Stimulated activated CD4-positive, alpha-beta T cell treated with anti-CD3 and anti-CD28 coated beads, Interleukin-1b, Interleukin-23, amount 100 ng/mL, for 1 hour (primary cell): ENCODE measurements at places on chromosomes 11 and 22.

DNA sequence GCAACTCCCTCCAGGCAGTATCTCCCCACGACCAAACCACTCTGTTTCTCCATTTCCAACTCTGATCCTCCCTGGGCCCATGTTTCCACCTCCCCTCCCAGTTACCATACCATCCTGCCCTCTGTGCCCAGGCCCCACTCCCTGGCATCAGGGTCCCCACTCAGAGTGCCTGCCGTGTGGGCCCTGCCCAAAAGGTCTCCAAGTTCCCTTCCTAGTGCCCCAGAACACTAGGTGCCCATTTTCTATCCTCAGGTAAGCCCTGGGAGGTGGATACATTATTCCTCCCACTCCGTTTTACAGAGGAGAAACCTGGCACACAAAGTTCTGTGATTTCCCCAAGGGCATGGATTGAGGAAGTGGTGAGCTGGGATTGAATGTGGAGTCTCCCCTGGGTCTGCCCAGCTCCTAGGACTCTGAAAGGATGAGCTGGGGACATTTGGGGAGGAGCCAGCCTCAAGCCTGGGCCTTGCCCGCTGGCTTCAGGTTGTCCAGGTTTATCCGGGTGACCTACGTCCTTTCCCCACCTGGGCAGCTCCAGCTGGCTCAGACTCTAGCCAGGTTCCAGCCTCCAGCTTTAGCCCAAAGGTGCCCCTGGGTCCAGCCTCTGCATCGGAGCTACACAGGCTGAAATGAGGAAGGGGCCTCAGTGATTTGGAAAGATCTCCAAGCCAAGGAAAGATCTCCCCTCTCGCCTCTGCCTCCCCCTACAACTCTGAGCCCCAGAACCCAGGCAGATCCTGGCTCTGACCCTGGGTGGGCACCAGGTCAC is 2.2 kb upstream of the GSTT4 start:
- no peak for DNase-seq

GRCh38 chr11:64621283-64622019 is 30.4 kb downstream of the SLC22A12 start:
- DNase-seq, result no peak

DNA sequence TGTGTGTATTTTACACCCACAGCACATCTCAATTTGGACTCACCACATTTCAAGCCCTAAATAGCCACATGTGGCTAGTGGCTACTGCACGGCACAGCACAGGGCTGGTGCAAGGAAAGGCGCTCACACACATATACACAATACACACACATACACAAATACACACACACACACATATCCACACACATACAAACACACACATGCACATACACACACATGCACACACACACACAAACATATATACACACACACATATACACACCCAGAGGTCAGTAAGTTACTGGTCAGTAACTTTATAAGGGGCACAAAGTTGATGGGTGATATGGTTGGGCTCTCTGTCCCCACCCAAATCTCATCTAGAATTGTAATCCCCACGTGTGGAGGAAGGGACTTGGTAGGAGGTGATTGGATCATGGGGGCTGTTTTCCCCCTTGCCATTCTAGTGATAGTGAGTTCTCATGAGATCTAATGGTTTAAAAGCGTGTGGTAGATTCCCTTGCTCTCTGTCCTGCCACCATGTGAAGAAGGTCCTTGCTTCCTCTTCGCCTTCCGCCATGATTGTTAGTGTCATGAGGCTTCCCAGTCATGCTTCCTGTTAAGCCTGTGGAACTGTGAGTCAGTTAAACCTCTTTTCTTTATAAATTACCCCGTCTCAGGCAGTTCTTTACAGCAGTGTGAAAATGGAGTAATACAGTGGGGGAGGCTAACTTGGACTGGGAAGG is 37.6 kb upstream of the DKK3 start:
- no peak for DNase-seq

DNA sequence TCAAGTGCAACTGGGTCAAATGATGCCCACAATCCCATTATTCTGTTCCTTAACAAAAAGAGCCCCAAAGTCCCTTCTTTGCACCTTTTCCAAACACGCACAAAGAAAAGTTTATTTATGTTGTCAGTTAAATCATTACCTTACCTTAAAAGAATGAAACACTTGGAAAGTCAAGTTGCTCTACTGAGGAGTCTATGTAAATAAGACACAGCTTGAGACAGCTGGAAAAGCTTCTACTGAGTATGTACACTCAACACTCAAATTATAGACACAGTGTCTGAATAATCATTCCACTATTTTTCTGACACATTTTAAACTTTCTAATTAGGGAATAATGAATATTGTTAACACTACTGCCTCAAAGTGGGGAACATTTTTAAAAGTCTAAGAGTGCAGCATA is 21.6 kb upstream of the PHLDA2 start:
- DNase-seq, result no peak

GRCh38 chr11:125591649-125592304 is 875 bp upstream of the STT3A start:
- DNase-seq, result no peak

DNA sequence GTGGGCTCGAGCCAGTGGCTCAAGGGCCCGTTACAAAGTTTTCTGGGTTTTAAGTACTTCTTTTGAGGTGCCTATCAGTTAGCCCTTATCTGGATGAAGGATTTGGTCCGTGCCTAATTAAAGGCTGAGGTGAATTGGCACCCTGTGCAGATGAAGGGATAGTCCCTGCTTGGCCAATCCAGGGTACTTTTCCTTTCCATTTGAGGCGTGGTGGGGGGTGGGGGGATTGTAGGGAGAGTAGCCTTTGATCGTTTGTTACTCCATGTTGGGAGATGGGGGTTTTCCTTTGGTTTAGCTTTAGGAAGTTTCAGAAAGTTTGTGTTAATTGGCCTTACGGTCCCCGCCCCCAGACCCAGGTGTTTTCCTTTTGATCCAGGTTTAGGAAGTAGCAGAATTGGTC is 170.8 kb downstream of the DDX10 start:
- no peak for DNase-seq

- no peak for DNase-seq
Measured at GRCh38 chr11:18408558-18409291, 3.4 kb upstream of the LDHC start.

DNA sequence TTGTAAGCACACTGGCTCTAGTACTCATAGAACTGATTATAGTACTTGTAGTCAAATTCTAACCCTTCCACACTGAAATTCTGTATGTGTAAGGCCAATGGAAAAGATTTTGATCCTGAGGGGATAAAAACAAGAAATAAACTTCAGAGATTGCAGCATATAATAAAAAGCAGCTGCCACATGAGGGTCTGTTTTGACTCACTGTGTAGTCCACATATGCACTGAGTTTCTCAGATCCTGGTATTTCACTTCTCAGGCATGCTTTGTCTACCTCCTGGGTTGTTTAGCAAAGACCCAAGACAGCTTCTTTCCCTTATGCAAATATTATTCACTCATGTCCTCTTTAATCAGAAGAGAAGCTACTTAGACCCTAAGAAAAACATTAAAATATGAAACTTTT is 71.1 kb upstream of the SLC5A12 start:
- no peak for DNase-seq

DNA sequence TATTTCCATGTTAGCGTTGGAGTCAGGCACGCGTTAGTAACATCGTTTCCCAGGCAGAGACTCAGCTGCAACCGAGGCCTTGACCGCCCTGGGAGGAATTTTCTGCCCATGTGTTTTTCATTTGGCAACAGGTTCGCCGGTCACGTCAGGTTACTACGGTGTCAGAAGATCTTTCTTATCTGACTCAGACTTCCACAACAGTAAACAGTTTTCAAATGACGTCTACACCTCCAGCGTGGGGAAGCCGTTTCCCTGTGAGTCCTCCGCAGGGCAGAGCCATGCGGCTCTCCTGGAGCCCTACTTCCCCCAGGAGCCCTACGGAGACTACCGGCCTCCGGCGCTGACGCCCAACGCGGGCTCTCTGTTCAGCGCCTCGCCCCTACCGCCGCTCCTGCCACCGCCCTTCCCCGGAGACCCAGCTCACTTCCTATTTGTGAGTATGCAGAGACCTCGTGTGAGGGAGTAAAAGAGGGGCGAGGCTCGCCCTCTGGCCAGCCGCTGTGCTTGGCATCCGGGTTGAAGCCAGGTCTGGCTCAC is 14.3 kb upstream of the POU2AF3 start:
- DNase-seq, result no peak

GRCh38 chr22:19622061-19622441 is 92.3 kb upstream of the SEPTIN5 start:
- DNase-seq, result no peak

DNA sequence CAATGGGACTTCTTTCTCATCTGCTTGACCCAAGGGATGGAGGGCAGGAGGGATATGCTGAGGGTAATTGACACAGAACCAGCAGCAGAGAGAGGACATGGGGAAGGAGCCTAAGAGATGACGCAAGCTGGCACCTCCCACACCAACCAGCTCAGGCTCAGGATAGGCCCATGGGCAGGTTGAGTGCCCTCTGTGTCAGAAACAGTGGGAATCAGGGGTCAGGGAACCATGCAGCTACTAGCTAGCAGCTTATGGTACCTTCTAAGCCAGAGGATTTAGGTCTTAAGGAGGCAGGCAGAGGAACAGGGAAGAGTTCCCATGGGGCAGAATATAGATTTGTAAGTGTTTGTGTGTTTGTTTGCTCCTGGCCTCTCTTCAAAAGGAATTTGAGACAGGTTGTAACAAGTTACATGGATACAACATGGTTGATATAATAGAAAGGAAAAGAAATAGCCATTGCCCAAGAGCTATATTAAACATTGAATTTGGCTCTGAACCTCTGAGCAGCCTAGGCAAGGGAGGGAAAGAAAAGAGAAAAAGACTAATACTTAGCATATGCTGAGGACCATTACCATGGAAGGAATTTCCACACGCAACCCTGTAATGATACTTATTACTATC is 39.9 kb upstream of the NAV2 start:
- DNase-seq, result no peak

GRCh38 chr11:33655842-33656600 is 44.6 kb downstream of the C11orf91 start:
- DNase-seq, result no peak

DNA sequence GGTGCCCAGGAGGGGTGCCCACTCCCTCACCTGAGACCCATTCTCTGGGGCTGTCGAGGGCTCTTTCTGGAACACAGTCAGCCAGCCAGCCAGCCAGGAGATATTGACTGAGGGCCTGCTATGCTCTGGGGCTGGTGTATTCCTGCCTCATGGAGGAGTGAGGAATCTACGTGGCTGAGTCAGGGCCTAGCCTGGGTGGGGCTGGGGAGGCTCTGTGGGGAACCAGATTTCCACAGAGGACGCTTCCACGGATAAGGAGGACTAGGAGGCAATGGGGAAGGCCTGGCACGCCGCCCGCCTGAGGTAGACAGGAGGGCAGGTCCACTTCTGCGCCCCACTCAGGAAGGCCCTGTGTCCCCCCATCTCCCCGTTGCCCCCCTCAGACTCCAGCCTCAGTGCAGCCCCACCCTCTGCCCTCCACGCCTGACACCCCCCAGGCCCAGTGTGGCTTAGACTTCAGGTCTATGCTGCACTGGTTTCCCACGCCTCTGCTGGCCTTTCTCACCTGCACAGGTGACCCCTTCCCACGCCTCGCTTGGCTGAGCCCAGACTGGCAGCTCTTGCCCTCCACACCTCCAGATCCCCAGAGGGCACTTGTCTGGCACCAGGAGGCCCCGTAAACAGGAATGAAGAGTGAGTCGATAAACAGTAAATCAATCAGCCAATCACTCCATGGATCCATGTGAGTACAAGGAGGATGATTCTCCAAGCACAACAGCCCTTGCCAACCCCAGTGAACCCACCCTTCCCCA is 37.5 kb downstream of the MACROD1 start:
- no peak for DNase-seq

DNA sequence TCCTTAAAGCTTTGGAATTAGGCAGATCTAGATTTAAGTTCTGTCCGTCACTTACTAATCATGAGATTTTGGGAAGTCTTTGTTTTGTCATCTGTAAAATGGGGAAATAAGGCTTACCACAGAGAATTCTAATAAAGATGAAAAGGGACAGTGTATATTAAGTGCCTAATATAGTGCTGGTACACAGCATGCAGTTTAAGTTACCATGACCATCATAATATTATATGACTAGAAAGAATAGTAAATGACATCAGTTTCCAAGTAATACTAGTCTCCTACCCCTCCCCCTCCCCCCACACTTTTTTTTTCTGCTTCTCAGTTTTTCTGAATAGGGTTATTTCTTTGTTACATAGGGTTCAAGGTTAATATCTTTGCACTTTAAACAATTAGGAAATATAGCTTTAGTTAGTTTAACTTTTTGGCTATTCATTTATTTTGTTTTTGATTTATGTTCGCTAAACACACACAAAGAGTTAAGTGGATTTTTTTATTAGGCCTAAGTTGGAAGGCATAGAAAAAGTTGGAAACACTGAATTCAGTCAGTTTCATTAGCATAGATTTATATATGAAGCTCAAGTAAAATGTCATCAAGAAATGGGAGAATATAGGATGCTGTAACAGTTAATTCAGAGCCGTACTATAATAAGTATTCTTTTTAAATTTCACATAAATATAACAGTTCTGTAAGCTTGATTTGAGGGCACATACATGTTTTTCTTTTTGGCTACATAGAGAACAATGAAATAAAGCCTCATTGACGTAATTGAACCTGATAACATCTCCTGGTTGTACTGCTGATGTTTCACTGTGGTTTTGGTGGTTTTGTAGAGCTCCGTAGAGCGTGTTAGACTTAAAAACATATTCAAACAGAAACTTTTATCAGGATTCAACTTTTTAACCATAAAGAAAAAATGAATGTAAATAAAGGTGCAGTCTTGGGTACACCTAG is 121.2 kb downstream of the PDE3B start:
- no peak for DNase-seq

- DNase-seq, result no peak
Measured at GRCh38 chr11:76153571-76153923, 52.8 kb downstream of the WNT11 start.

DNA sequence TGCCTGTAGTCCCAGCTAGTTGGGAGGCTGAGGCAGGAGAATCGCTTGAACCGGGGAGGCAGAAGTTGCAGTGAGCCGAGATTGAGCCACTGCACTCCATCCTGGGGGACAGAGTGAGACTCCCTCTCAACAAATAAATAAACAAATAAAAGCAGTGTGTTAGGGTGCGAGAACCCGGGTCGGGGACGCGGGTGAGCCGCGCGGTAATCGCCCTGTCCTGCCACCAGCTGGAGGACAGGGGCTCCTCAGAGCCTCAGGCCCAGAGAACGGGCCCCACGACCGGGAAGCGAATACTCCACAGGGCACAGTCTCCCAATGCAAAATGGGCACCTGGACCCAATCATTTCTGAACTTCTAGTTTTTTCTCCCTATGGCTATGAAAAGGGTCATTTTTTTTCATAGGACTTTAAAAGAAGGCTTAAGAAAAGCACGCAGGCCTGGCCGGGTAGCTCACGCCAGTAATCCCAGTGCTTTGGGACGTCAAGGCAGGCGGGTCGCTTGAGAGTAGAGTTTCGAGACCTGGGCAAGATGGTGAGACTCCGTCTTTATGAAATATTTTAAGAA is 744 bp upstream of the MCM5 start:
- DNase-seq, result no peak

DNA sequence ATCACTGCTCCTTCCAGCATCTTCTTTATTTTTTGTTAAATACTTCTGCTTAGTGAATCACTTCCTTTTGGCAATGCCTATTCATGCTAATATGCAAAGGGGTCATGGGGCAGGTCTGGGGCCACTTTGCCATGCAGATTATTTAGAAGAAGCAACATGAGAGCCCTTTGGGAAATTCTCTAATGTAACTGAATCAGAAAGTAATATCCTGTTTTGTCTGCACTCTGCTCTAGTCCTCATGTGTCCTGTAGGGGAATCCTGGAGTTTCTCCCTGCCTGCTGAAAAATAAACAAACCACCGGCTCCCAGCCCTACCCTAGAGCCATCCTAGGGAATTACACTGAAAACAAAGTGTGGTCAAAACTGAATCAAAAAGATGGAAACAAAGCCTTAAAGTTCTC is 176.5 kb upstream of the POU2AF2 start:
- DNase-seq, result no peak
